Activated T-cell treated with anti-CD3 and anti-CD28 coated beads for 24 hours (primary cell): ENCODE measurements at places on chromosomes 4 and X.

DNA sequence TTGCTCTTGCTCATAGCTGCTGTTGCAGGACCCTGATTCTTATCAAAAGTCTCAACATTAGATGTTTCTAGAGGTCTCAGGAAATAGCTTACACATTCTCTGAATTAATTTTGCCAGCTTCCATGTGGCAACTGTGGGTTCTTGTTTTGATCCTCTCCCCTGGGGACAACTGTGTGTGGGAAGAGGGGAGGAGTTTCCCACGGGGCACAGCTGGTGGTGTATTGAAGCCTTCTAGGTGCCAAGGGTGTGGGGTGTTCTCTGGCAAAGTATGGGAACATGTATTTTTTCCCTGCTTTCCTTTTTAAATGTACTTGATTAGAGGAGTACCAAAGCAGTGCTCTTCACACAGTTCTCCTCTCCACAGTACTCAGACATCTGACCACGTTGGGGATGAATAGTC is 212.7 kb downstream of the RPA4 start:
- no peak for DNase-seq

GRCh38 chr4:19776021-19776459 is 475.7 kb upstream of the SLIT2 start:
- DNase-seq = no peak

GRCh38 chrX:132270021-132270420 is 50.8 kb upstream of the RAP2C start:
- DNase-seq = no peak

DNA sequence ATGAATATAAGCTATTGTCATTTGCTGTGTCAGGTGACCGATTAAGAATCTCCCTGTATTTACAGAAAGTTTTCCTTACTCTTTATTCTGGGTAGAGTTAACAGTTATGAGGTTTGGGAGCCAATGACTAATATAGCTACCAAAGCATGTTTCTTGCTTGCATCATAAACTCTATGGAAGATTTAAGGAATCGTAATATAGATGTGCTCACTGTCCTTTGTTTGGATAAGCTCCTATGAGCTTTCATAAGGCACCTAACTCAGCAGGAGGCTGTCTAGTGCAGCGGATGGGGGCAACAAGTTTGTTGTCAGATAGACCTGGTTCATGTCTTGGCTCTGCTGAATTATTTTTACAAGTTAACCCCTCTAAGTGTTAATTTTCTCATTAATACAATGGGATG is 75.0 kb upstream of the PAQR3 start:
- no peak for DNase-seq

GRCh38 chr4:150123796-150124677 is 45.8 kb downstream of the DCLK2 start:
- no peak for DNase-seq

GRCh38 chrX:104255465-104255864 is 732 bp upstream of the ESX1 start:
- DNase-seq = no peak
